Fibroblast of skin of scalp (primary cell): ENCODE measurements at places on chromosomes 4 and X.

DNA sequence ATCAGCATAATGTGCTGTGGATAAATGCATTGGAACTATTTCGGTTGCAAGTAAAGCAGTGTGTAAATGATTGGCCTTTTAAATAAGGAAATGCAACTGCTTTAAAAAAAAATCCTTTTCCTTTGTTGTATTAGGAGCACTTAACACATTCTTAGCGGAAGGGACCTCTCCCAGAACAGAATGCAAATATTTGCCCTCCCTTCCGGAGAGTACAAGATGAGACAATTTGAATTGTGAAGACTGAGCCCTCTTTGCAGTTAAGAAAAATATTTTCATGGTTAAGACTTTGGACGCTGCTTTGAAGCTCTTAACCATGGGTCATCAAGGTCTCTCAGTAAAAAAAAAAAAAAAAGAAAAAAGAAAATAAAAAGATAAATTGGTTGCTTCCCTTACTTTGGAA, 9.5 kb upstream of the NOX1 start:
- no peak for DNase-seq

DNA sequence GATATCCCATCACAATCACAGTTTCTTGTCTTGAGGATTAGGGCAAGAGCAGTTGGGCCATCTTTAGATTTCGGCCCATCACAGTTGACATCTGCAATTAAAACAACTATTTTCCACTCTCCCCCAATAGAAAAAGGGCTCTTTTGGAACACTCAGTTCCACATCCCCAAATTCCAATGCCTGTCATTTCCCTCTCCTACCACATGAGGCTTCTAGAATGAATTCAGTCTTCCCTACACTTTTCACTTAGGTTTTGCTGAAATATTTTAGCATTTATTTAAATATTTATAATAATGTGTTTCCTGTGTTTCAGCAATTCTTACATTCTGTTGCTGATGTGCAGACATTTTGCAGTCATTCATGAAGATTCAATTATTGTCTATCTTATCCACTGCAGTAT, 118.4 kb downstream of the COX18 start:
- no peak for DNase-seq

GRCh38 chrX:53681661-53682060, 4.9 kb downstream of the HUWE1 start:
- DNase-seq: no peak

GRCh38 chr4:24496597-24496996, 87.8 kb downstream of the DHX15 start:
- DNase-seq: no peak

GRCh38 chr4:105215609-105216313, 69.1 kb downstream of the TET2 start:
- DNase-seq: peak; percentile 53

GRCh38 chrX:112643721-112644120, 36.0 kb downstream of the LHFPL1 start:
- no peak for DNase-seq

GRCh38 chr4:11624370-11624769, 195.7 kb upstream of the HS3ST1 start:
- DNase-seq: no peak

GRCh38 chr4:68218044-68218443, 27.4 kb downstream of the TMPRSS11B start:
- no peak for DNase-seq

- no peak for DNase-seq
These were observed 103.2 kb upstream of the FRG1 start for GRCh38 chr4:189837471-189837870.

- no peak for DNase-seq
These were observed 33.4 kb upstream of the RASGEF1B start for GRCh38 chr4:81505004-81505598.
